Activated CD4-positive, alpha-beta T cell treated with anti-CD3 and anti-CD28 coated beads, Interleukin-2, amount 10 ng/mL, durations not matched to agents 24 days and 14 days (primary cell): ENCODE measurements at places on chromosomes 4 and X. TPM values are rescaled to one million over a fixed set of nuclear protein-coding genes. Genes with fewer than 3 reads are reported as not detected.
A peak's percentile ranks its signal among the peaks of the same experiment; 100 is the strongest.

IQCM gene
- total RNA-seq, result not detected in 2 replicates

OR13H1 gene
- total RNA-seq, result not detected in 2 replicates

CT45A10 gene
- total RNA-seq, result not detected in 2 replicates

TXK gene
- 7.6 and 8.0 TPM in 2 replicates for total RNA-seq

PQBP1 gene
- total RNA-seq, result 104 and 114 TPM in 2 replicates

SHISA3 gene
- 0.09 and 0.23 TPM in 2 replicates for total RNA-seq

CSAG3 gene
- 0.80 and 1.1 TPM in 2 replicates for total RNA-seq

GRCh38 chr4:156251373-156252065 lies 297.9 kb upstream of the CTSO start:
- H3K36me3 ChIP-seq, result no peaks in the 10 kb centered on the region
- no peaks in the 10 kb centered on the region for H3K27me3 ChIP-seq
- no peak overlapping the region for H3K27ac ChIP-seq
- no peak overlapping the region for H3K4me3 ChIP-seq
- no peaks in the 10 kb centered on the region for H3K4me1 ChIP-seq

GRCh38 chr4:59063015-59063720 lies 1953.0 kb upstream of the IGFBP7 start:
- no peak overlapping the region for H3K4me3 ChIP-seq
- no peak overlapping the region for H3K27ac ChIP-seq
- no peak for DNase-seq
- H3K36me3 ChIP-seq, result no peaks in the 10 kb centered on the region
- no peaks in the 10 kb centered on the region for H3K4me1 ChIP-seq

GRCh38 chr4:153469031-153469430 lies 2.9 kb downstream of the TMEM131L start:
- H3K4me1 ChIP-seq, result peaks cover 72% of the 10 kb centered on the region
- no peaks in the 10 kb centered on the region for H3K27me3 ChIP-seq
- H3K27ac ChIP-seq, result peak overlapping the region; percentile 85
- H3K4me3 ChIP-seq, result peak overlapping the region; percentile 85
- DNase-seq, result no peak
- peaks cover 30% of the 10 kb centered on the region for H3K36me3 ChIP-seq

DNA sequence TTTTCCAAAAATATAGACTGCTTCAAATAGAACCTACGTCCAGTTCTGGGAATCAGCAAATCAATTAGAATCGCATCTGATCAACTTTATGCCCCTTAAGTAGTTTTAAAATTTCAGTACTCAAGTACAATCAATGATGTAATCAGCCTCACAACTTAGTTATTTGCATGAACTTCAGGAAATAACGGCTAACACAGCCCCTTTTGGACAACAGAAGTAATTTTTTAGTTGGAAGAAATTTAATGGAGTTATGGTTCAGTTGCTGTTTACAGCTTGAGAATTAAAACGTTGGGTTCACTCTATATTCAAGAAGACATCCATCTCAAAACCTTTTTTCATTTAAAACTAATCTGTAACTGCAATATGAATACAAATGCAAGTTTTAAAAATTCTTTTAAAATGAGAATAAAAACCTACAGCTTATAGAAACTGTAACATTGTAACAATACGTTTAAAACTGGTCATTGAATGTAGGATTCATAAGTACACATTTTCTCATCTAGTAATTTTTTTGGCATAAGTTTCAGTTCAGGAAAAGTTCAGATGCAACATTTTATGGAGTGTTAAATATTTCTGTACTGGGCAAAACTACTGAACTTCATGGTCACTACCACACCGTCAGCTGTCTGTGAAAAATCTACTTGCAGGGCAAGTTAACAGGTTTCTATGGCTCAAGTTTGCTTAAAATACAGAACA lies 956 bp downstream of the TAPT1 start:
- H3K4me1 ChIP-seq, result peaks cover 45% of the 10 kb centered on the region
- peak overlapping the region; percentile 86 for H3K4me3 ChIP-seq
- H3K27me3 ChIP-seq, result no peaks in the 10 kb centered on the region

DNA sequence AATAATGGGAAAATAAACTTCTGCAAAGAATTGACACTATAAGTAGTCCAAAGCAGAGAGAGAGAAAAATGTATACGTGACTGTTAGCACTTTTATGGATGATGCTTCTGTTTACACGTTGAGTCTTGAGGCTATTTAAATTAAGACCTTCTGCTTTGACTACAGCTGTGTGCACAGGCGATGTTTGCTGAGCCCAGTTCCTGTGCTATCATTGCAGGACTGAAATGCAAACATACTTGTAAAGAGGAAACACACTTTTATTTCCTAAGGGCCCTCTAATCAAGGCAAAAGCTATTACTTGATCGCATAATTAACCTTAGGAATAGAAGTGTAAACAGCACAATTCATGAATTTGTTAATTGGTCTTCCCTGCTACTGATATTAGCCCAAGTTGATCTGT lies 226.9 kb downstream of the FBXW7 start:
- H3K4me3 ChIP-seq, result no peak overlapping the region
- peaks cover 2% of the 10 kb centered on the region for H3K4me1 ChIP-seq
- DNase-seq, result no peak
- H3K27ac ChIP-seq, result no peak overlapping the region
- H3K36me3 ChIP-seq, result no peaks in the 10 kb centered on the region
- H3K27me3 ChIP-seq, result peaks cover 2% of the 10 kb centered on the region

DNA sequence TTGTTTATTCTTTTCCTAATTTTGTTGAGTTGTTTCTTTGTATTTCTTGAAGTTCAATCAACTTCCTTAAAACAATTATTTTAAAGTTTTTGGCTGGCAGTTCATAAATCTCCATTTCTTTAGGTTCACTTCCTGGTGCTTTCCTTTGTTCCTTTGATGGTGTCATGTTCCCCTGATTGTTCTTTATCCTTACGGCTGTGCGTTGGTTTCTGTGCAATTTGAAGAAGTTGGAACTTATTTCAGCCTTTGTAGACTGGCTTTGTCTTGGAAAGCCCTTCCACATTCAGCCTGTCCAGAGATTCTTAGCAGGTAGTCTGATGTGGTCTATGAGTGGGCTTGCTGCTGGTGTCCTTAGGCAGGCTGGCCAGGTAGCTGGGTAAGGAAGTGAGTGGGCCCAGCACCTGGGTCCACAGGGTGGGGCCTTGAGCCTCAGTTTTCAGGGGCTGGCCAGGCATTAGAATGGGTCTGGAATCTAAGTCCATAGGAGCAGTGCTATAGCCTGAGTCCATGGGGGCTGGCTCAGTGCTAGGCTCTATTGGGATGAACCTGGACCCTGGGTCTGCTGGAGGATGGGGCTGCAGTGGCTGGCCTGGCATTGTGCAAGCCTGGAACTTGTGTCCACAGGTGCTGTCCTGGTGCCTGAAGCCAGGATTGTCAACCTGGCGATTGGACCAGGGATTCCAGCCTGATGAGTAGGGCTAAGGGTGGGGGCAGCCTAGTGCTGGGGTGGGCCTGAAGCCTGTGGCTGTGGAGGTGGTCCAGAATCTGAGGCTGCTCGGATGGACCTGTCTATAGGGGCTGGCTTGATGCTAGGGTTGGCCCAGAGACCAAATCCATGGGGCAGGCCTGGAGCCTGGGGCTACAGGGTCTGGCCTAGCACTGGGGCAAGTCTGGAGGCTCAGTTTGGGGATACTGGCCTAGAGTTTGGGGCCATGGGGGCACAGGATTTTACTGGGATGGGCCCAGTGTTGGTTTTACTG lies 152.4 kb downstream of the STAG2 start:
- DNase-seq, result no peak
- H3K27ac ChIP-seq, result no peak overlapping the region
- no peaks in the 10 kb centered on the region for H3K36me3 ChIP-seq
- H3K4me3 ChIP-seq, result no peak overlapping the region
- H3K4me1 ChIP-seq, result no peaks in the 10 kb centered on the region
- no peaks in the 10 kb centered on the region for H3K27me3 ChIP-seq

GRCh38 chr4:7186516-7187167 lies 5.7 kb upstream of the SORCS2 start:
- no peaks in the 10 kb centered on the region for H3K36me3 ChIP-seq
- no peak overlapping the region for H3K4me3 ChIP-seq
- H3K27ac ChIP-seq, result no peak overlapping the region
- peaks cover 10% of the 10 kb centered on the region for H3K4me1 ChIP-seq
- no peak for DNase-seq
- H3K27me3 ChIP-seq, result peaks cover 22% of the 10 kb centered on the region

DNA sequence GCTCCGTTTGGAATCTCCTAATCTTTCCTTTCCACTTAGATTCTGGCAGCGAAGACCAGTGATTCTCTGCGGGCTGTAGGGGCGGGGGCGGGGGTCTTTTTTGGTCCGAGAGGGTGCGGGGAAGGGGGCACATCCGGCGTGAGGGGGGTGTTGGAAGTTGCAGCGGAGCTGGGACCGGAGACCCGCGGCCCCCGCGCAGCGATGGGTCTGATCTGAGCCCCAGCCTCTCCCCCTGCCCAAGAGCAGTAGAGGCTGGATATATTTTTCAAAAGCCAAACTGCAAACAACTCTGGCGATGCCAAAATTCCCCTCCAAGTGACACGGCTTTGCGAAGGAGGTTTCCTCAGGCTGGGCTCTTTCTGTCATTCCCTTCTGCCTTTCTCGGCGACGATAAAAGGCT lies 355 bp downstream of the GRID2 start:
- no peak overlapping the region for H3K27ac ChIP-seq
- no peak for DNase-seq
- H3K4me3 ChIP-seq, result no peak overlapping the region
- peaks cover 33% of the 10 kb centered on the region for H3K27me3 ChIP-seq
- peaks cover 2% of the 10 kb centered on the region for H3K4me1 ChIP-seq

DNA sequence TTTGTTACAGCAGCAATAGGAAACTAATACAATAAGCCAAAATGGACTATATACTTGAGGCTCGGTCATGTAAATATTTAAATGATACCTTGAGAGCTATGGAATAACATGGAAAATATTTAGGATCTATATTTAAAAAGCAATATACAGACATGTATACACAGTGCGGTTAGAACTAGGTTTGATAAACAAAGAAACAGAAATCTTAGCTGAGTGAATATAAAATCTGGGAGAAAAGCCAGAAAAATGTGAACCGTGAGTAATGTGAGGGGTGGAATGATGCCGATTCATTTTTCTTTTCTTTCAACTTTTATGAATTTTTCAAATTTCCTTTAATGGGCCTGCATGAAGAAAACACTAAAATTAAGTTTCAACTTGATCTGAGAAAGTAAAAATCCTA lies 104.1 kb downstream of the ATXN3L start:
- no peak for DNase-seq
- H3K4me3 ChIP-seq, result no peak overlapping the region
- peaks cover 3% of the 10 kb centered on the region for H3K4me1 ChIP-seq
- no peaks in the 10 kb centered on the region for H3K36me3 ChIP-seq
- no peak overlapping the region for H3K27ac ChIP-seq
- H3K27me3 ChIP-seq, result no peaks in the 10 kb centered on the region

DNA sequence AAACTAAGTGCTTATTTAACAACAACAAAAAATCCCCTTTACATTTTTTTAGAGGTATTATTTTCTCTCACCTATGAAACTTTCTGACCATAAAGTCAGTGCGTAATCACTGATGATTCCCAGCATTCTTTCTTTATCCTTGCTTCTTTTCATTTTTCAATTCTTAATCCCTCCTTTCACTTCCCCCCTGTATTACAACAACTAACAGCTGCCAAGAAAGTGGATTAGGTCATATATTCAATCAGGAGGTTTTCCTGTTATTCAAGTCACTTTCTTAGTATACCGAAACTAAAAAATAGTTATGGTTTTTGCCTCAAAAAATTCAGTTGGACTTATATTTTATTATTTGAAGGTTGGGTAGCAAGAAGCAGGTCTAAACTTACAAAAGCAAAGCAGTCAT lies 2.1 kb upstream of the STAP1 start:
- peaks cover 6% of the 10 kb centered on the region for H3K36me3 ChIP-seq
- no peak overlapping the region for H3K27ac ChIP-seq
- DNase-seq, result no peak

DNA sequence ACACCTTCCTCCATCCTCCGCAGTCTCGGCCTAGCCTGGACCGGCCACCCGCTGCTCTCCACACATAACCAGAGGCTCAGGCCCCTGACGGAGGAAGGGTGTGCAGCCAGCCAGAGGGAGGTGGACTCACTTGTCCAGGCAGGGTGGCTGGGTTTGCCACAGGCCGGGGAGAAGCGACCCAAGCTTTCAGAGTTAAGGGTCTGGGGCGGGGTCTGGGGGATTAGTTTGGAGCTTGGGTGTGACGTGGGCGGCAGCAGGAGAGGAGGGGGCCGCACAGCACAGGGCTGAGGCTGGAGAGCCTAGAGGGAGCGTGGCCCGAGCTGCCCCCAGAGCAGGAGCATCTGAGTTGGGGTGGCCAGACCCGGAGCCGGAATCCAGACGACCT lies 22.4 kb upstream of the CPLX1 start:
- no peaks in the 10 kb centered on the region for H3K27me3 ChIP-seq
- H3K27ac ChIP-seq, result no peak overlapping the region
- DNase-seq, result no peak
- H3K36me3 ChIP-seq, result peaks cover 41% of the 10 kb centered on the region
- no peak overlapping the region for H3K4me3 ChIP-seq
- no peaks in the 10 kb centered on the region for H3K4me1 ChIP-seq

DNA sequence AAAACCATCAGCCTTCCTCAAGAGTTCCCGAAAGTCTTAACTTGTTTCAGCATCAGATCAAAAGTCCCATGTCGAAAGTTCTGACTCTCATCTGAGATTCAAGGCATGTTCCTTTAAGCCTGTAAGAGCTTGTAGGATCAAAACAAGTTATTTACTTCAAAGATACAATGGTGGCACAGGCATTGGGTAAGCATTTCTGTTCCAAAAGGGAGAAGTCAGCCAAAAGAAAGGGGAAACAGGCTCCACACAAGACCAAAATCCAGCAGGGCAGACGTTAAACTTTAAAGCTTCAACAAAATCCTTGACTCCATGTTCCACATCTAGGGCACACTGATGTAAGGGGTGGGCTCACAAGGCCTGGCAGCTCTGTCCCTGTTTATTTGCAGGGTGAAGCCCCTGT lies 91.7 kb downstream of the FHDC1 start:
- H3K27me3 ChIP-seq, result peaks cover 5% of the 10 kb centered on the region
- H3K36me3 ChIP-seq, result no peaks in the 10 kb centered on the region
- H3K4me3 ChIP-seq, result no peak overlapping the region
- H3K27ac ChIP-seq, result no peak overlapping the region
- H3K4me1 ChIP-seq, result peaks cover 5% of the 10 kb centered on the region

- peaks cover 9% of the 10 kb centered on the region for H3K27me3 ChIP-seq
- H3K27ac ChIP-seq, result peak overlapping the region; percentile 36
- DNase-seq, result peak; percentile 63
- H3K4me3 ChIP-seq, result peak overlapping the region; percentile 89
- H3K4me1 ChIP-seq, result peaks cover 20% of the 10 kb centered on the region
Observed at GRCh38 chr4:169756971-169757574, 671 bp downstream of the HPF1 start.

- no peaks in the 10 kb centered on the region for H3K36me3 ChIP-seq
- no peaks in the 10 kb centered on the region for H3K4me1 ChIP-seq
- H3K27me3 ChIP-seq, result peaks cover 6% of the 10 kb centered on the region
- no peak for DNase-seq
- H3K27ac ChIP-seq, result no peak overlapping the region
Observed at GRCh38 chr4:169239221-169239905, 31.4 kb downstream of the SH3RF1 start.
